ENCODE measurements at places on chromosomes 12 and 14.

GRCh38 chr12:24795699-24796347 is 153.1 kb downstream of the BCAT1 start:
- no peak for DNase-seq

DNA sequence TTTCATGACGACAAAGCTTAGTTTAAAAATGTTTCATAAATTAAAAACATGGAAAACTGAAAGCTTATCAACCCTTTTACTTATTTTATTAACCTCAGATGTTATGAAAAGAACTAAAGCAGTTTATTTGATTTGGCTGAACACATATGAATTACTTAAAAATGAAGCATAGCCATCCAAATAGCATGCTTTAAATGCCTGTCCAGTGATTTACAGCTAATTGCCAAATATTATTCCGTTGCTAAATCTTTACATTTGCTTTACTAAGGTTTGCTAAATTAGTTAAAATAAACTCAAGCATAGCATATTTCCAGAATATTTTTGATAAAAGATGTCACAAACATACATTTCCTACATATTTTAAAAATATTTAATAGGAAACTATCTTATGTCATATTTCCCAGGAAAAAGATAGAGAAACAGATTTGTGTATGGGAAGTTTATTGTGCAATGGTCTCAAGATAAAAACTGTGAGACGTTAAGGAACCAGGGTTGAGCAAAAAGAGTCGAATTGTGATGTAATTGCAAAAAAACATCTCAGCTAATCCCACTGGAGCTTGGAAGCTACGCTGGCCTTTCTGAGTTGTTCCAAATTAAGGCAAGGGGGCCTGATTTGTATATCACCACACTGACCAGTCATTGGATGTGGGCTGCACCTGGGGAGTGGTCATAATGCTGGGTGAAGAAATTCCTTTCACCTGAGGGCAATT is 25.8 kb downstream of the GPR135 start:
- DNase-seq, result no peak

GRCh38 chr14:99763527-99764221 is 29.5 kb upstream of the EML1 start:
- no peak for DNase-seq

- no peak for DNase-seq
These were observed 987 bp downstream of the CCER1 start for GRCh38 chr12:90953956-90954421.

DNA sequence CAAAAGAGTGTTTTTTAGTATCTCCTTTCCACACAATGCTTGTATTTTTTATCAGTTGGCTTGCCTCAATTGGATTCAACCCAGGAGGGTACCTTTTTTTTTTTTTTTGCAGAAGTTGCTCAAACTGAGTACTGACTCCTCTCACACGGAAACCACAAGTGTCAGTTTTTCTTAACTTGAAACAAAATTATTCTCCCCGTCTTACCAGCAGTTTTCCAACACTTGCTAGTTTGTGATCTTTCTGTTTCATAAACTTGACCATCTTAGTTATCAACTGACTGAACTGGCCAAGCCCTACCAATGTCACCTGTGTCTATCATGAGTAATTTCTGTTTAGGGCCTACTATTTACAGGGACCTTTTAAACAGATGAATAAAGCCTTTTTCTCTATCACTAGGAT is 34.1 kb upstream of the ITPR2 start:
- DNase-seq, result no peak

DNA sequence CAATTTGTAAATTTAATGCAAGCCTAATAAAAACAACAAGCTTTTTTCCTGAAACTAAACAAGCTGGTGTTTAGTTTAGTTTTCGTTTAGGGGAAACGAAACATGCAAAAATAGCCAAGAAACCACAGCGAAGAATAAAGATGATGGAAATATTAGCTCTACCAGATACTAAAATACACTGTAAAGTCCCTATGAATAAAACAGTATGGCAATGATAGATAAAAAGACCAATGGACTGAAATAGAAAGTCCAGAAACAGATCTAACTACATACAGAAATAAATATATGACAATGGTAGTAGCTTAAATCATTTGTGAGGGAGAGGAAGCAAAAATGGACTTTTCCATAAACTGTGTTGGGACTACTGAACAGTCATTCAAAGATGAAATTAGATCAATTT is 26.4 kb downstream of the ATP2B1 start:
- no peak for DNase-seq

GRCh38 chr12:117820216-117820907 is 148.4 kb downstream of the KSR2 start:
- no peak for DNase-seq

- DNase-seq, result no peak
These were observed 22.7 kb downstream of the OTX2 start for GRCh38 chr14:56787530-56787929.

DNA sequence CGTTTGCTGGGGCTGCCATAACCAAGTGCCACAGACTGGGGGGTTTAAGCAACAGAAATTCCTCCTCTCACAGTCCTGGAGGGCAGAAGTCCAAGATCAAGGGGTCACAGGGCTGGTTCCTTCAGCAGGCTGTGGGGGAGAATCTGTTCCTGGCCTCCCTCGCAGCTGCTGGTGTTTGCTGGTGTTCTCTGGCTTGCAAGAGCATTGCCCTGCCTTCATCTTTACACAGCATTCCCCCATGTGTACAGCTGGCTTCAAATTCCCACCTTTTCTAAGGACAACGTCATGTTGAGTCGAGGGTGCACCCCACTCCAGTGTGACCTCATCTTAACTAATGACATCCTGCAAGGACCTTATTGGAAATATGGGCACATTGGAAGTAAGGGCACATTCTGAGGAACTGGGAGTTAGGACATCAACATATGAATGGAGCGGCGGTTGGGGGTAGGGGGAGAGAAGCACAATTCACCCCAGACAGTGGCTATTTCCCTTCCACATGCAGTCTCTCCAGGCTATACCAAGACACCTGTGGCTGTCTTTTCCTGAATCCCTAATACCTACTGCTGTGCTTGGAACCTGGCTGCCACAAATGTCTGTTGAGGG is 123.6 kb downstream of the FOXN3 start:
- no peak for DNase-seq

- DNase-seq, result peak; percentile 31
These were observed 100.7 kb downstream of the C2CD5 start for GRCh38 chr12:22443379-22444316.

GRCh38 chr14:65128096-65128495 is 25.8 kb upstream of the MAX start:
- no peak for DNase-seq

- DNase-seq, result no peak
These were observed 304.2 kb downstream of the AKAP6 start for GRCh38 chr14:32633224-32633859.

DNA sequence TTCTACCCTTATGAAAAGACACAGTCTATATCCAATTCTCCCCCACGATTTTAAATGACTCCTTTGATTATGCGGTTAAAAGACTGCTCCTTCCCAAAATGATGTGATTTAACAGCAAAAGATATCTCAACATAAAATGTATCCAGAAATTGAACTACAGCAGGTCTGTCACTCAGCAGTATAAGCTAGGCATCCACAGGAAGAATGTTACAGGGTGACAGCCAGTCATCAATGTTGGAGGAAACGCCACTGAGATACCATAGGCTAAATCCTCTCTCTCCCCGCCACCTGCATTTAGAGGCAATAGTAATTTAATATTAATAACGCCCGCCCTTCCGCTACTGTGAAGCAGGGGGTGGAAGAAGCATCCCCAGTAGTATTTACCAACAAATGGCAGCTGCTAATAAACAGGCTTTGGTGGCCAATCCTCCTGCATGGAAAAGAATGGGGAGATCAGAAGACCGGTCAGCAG is 613 bp downstream of the RECQL start:
- DNase-seq, result no peak

DNA sequence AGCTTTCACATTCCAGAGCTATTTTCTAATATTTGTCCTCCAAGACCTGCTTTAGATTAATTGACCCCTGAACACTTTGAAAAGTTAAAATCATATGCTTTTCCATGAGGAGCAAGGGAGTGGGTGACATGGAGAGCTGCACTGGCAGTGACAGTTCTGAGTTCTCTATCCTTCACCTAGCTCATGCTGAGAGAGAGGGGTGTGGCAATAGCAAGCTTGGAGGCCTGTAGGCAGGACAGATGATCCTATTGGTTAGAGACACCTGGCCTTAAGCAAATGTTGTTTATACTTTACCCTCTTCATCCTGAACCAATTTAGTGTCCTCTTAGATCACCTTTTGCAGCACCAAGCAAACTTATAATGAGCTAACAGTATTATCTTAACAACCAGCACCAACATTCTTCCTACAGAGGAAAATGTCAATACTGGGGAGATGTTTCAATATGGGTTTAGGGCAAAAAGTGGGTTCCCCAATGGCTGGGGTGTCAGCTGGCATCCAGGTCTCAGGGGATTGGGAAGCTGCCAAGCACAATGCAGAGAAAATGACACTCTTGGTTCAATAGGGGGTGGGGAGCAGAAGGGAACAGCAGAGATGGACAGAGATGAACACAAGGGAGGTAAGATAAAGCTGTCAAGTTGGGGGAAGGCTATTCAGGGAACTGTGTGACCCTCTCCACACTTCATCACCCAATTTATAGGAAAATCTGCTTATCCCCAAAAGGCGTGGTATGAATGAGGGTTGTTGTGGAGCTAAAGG is 37.0 kb upstream of the PPM1H start:
- no peak for DNase-seq

GRCh38 chr12:117209626-117210025 is 19.4 kb upstream of the FBXO21 start:
- DNase-seq, result no peak

- DNase-seq, result no peak
These were observed 15.2 kb upstream of the ACTR6 start for GRCh38 chr12:100185361-100185894.

DNA sequence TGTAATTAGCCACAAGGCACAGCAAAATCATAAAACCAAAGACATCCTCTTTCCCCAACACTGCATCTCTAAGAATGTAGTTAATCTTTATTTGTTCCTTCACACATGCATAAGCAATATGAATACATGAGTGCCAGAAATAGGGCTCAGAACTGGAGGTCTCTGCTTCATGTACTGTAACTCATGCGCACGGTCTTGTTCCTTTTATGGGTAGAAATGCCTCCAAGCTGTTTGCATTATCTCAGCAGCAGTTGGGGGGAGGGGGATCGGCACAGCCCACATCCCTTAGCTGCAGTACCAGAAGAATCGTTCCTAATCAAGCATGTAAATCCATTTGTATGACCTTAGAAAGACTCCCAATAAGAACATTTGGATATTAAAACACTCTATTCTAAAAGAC is 20.0 kb downstream of the RHOJ start:
- DNase-seq, result no peak

DNA sequence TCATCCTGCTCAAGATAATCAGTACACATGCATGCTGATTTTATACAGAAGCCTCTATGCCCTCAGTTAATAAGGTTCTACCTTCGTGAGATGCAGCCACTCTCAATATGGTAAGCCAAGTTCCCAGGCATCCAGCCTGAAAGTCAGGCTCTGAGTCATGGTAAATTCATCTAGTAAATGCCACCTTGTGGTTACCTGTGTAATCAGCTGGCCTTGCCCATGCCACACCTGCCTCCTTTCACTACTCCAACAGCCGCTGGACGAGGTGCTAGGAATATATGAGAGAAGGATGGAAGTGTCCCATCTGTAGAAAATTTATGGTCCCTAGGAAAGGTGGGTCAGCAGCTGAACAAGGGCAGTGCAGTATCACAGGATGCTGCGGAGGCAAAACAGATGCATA is 207.3 kb downstream of the SSPN start:
- DNase-seq, result no peak

DNA sequence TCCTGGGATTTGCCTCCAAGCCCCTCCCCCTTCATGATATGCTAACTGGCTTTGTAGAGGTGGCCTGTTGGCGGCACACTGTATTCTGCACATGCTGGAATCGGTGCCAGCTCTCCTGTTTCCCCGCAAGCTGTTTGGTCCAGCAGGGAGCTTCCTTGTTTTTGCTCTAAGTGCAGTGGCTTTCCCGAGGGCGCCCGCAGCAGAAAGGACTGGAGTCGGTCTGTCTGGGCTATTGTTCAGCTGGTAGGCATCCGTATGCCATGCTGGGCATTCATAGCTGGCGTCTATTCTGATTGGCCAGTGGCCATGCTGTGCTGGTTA is 88.9 kb upstream of the MED13L start:
- no peak for DNase-seq

- no peak for DNase-seq
These were observed 1.3 kb downstream of the ARID4A start for GRCh38 chr14:58299401-58300330.

DNA sequence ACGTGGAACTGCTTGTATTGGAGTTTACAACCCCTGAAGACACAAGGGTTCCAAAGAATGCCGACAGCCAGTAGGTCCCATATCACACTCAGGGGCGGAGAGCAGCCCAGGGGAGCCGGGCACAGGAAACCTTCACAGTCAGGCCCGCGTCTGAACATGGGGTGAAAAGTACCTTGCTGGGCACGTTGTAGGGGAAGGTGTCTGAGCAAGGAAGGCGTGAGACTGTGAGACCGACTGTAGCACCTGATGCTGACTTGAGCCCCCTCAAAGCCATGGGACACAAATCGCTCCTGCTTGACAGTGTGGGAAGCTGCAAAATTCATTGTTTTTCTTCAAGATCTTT is 14.7 kb downstream of the RIMBP2 start:
- no peak for DNase-seq

GRCh38 chr12:16437281-16437816 is 89.9 kb downstream of the MGST1 start:
- DNase-seq, result no peak

GRCh38 chr14:43706900-43707299 is 800.2 kb downstream of the FSCB start:
- DNase-seq, result no peak
